ENCODE measurements at places on chromosomes 3 and 15. TPM values are rescaled to one million over a fixed set of nuclear protein-coding genes. Genes with fewer than 3 reads are reported as not detected.

C3orf85 gene
- polyA plus RNA-seq, result 0.39 TPM

SLC51B gene
- polyA plus RNA-seq, result 0.04 TPM

UBA7 gene
- polyA plus RNA-seq, result 3.3 TPM

ALDH1L1 gene
- 40.1 TPM for polyA plus RNA-seq

ESYT3 gene
- 0.37 TPM for polyA plus RNA-seq

GOLGA8T gene
- not detected for polyA plus RNA-seq

CPB1 gene
- 2.0 TPM for polyA plus RNA-seq

CTXN2 gene
- not detected for polyA plus RNA-seq

CFAP100 gene
- not detected for polyA plus RNA-seq

ATP2B2 gene
- polyA plus RNA-seq, result 0.08 TPM

- DNase-seq, result no peak
Observed at GRCh38 chr15:99253381-99254090, 2.3 kb downstream of the LRRC28 start.

DNA sequence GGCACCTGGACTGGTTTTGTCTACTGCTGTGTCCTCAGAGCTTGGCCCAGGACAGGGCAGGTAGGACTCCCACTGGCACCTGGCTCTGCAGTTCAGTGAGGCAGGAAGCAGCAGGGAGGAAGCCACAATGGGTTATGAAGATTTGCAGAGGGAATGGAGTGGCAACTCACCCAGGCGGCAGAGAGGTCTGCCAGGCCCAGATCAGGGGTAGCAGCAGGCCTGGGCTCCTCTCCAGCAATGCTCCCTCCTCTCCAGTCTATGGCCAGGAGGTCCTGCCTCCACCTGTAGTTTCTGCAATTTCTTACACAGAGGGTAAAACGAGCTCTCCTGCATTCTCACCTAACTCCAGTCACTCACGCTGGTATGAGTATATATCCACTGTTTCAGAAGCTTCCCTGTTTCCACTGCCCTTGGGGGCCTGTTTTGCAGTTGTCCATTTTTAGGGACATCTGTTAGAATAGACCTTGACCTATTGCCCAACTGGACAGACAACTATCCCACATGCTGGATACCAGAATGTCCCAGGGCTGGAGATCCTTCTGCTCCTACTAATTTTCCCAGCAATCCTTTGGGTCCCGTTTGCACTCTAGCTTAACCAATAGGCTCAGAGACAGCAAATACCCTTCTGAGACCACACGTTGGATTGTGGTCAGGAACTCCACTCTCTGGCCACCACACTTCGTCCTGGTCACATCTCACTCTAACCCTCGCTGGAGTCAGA, 35.2 kb downstream of the HMCES start:
- no peak for DNase-seq

DNA sequence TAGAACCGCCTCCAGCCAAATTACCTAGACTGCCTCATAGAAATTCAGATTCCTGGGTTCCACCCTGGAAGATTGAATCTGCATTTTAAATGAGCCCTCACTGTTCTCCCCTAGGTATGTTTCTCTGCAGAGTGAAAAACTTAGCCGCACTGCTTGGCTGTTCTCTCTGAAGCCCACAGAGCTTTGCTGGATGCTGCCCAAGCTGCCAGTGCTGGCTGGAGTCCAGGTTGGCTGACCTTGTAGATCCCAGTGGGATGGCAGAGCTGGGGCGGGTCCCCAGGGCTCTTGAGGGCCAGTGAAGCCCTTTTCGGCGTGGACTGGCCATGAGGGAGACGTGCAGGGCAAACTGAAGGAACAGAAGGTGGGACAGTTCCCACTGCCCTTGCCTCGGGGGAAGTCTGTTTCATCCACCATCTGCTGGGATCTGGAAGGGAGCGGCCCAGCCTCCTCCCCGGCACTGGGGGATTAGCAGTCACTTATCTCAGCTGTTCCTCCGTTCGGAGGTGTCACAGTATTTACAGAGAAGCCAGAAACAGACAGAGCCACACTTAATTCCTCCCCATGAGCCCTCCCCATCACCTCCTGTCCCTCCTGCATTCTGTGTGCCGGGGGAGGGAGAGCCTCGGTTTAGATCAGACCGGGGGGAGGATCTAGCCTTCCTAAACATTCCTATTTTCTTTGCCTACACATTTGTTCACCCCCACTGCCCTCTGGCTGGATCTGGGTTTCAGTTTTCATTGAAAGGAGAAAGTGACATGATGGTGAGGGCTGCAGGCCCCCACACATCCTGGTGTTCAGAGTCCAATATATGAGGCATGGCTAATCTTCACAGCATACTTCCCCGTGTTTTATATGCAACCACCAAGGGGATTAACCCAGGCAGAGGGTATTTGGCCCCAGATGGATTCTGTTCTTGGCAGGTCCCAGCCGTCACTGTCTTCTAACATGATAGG, 4.1 kb upstream of the ACTC1 start:
- DNase-seq, result peak; percentile 68

DNA sequence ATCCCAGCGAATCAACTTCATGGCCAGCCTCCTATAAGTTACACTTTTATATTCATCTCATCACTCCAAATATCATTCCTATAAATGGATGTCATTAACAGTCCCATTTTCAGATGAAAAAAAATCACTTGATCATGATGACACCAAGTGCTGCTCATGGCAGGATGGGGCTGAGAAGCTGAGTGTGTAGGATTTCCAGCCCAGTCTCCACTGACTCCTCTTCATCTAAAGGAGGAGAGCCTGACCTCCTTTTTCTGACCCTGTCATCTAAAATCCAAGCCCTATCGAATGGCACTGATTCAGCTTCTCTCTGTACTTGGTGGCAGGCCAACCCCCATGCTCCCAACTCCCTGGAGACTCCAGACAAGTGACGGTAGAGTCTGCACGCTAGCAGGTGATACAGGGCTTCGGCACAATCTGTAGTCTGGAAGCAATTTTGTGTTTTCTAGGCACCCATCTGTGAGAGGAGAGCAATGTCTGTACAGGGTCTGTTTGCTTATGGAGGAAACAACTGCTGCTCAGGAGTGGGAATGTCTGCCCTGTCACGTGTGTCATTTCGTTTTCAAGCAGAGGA, 103.2 kb downstream of the EPHB1 start:
- no peak for DNase-seq

GRCh38 chr3:133294253-133294652, 105.6 kb upstream of the BFSP2 start:
- DNase-seq, result no peak

DNA sequence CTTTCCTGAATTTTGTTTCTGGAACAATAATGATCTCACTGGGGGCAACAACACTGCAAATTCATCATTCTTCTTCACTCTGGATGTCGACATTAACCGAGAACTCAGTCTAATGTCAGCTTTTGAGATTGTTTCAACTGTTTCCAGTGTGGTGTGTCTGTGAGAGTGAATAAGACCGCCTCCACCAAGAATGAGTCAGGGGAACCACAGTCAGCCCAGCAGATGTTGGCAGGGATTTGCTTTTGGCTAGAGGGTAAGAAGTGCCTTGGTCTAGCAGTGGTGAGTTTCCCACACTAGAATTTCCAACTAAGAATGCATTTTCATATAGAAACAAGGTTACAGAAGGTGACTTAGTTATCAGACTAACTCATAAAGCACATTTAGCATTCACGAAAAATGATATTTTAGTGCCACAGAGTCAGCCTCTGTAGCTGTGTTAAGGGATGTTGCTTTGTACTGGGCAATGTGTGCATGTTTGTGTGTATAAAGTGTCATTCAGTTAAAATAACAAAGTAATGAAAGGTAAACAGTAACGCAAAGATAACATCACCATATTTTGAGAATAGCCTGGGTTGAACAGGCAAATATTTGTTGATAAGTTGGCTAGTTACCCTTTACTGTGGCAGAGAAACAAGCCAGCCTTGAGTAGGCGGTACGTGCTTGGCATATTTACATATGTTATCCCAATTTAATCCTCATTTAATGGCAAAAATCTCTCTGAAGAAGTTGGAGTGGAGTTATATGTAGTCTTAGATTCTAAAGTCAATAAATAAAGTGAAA, 33.8 kb downstream of the DRD3 start:
- no peak for DNase-seq

DNA sequence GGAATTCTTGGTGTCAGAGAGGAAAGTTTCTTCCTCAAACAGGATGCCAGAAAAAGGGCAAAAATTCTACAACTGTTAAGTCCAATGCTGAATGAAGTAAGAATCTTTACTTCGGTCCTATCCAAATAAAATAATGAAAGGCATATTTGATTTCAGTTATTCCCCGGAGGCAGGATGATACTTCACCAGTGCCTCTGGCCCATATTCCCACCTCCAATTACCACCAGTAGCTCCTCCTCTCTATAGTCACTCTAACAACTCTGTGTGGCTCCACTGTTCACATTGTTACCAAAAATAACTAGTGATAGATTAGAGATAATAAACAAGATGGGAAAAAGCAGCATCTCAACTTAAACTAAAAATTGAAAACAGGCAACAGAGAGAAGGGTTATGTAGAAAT, 20.7 kb downstream of the MAP1A start:
- DNase-seq, result no peak

DNA sequence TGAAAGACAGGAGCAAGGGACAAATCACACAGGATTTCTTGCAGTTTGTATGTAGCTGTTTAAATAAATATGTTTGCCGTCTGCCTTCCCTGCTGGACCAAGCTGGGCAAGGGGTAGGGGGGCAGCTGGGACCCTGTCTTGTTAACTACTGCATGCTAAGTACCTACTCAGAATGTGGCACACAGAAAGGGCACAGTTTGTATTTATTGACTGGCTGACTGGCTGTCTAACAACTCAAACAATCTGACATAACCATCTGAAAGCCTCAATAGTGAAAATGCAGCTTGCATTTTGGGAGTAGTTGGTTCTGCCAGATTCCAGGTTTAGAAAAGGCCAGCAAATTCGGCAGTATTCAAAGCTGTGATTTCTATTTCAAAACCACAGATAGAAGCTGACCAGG, 16.6 kb upstream of the MAGI1 start:
- DNase-seq, result no peak

DNA sequence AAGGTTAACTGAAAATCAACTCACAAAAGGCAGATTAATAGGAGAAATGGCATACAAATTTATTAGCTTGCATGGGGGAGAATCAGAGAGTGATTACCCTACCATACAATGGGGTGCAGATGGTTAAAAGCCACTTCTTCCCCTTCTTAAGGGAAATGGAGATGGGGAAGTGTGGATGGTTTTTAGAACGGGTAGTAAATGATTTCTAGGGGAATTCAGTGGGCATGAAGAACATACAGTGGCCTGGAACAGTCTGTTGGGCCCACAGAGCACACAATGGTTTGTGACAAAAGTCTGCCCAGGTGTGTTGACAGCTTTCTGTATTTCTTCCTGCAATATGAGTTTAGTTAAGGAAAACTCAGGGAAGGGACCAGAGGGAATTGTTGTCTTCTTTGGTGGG, 61.0 kb downstream of the C3orf80 start:
- no peak for DNase-seq

- DNase-seq, result no peak
Observed at GRCh38 chr3:17030438-17030837, 145.7 kb downstream of the PLCL2 start.

GRCh38 chr3:151008699-151009098, 36.2 kb upstream of the CLRN1 start:
- no peak for DNase-seq

DNA sequence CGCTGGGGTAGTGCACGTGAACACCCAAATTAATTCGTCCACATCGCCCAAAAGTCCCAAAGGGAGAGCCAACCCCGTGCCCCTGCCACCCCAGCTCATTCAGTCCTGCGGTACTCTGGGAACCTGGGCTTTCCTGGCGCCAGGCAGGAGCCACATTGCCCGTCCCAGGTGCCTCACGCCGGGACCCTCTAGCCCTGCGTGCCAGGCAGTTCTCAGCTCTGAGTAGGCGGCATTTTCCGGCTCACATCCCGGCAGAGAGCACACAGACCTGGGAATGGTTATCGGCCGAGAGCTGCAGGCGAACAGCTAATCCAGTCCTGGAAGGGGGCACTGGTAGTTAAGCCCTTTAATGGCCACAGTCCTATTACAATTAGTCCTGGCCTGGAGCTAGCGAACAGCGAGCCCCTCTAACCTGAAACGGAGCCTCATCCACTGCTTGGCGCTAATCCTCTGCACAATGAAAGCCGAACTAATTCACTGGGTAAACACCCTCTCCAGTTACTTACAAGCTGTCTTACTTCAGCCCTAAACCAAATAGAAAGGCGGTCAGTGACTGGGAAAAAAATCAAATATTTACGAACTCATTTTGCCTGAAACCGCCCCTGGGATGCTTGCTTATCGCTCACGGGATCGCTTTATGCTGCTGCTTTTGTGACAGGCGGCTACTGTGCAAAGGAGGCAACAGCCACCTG, 254.6 kb upstream of the SOX14 start:
- no peak for DNase-seq

- no peak for DNase-seq
Observed at GRCh38 chr3:58293516-58293915, 12.5 kb upstream of the RPP14 start.

DNA sequence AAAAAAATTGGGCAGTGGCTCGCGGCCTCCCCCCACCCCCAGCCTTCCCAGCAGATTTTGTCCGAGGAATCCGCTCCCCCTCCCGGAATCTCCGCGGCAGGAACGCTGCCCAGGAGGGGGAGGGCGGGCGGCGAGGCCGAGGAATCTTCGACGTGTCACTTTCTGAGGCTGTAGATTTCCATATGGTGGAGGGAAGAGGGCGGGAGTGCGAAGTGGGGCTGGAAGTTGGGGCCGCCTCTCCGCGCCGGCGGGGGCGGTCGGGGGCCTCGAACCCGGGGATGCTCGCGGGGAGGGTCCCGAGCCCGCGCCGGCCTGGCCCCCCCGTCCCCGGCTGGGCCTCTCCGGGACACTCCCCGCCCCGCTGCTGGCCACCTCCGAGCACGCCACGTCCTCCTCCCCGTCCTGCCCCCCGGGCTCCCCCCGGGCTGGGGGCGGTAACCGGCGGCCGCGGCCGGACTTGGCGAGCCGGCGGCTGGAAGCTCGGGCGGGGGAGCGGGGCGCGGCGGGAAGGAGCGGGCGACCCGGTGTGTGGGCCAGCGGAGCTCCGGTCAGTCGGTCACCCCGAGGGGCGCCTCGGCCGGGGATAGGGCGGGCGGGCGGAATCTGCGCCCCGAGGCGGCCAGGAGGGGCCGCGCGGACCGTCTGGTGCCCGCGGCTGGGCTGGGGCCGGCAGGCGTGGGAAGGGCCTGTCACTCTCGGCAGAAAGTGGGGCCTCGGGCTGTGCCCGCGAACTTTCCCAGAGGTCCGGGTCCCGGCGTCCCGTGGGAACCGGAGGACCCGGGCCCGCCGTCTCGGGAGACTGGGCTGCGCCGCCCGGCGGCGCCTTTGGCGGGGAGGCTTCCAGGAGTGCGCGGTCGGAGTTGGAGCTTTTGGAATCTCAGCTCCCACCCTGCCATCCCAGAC, 951 bp downstream of the FNDC3B start:
- peak; percentile 88 for DNase-seq
